ENCODE measurements at places on chromosomes 4 and X.

- DNase-seq: no peak
These were observed 6.3 kb downstream of the FMR1 start for GRCh38 chrX:147917700-147918695.

DNA sequence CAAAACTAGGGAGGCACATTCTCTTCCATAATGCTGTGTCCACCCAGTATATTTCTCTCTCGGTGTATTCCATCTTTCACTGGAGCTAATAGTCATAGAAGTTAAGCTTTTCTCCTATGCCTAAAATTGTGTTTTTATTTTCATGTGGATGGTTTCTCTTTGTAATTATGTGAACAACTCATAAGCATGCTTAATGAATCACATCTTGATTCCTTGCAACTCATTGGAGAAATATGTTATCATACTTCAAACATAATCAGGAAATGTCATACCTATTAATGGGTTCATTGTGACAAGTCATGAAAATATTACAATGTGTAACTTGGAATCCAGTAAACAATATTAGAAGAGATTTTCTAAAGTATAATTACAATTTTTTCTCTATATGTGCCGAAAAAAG is 186.3 kb downstream of the SLC7A11 start:
- no peak for DNase-seq

DNA sequence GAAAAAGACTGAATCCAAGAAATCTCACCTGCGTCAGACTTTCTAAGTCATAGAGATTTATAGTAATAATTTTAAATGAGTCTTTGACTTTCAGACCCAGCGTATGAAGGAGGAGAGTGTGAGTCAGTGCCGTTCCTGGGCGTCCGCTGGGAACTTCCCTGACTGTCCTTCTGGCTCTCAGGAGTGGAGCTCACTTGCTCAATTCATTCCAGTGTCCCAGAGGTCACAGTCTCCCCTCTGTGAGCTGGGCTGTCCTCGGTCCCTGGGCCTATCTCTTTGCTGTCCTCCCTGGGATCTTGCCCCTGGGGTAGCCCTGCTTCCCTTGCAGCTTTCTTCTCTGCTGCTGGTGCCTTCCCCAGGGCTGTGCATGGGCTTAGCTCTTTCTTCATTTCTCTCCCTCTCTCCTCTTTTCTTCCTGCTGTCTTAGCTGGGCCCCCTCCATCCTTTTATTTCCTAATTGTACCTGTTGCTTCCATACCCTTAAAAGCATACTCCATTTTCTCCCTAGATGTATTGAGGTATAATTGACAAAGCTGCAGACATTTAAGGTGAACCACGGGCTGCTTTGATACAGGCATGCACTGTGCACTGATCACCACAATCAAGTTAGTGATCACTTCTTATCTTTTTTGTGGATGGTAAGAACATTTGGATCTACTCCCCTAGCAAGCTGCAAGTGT is 11.6 kb downstream of the SORBS2 start:
- no peak for DNase-seq

- no peak for DNase-seq
These were observed 555.9 kb upstream of the DIPK2B start for GRCh38 chrX:45756557-45756956.

GRCh38 chr4:125591290-125591689 is 276.5 kb downstream of the FAT4 start:
- DNase-seq: no peak
